ENCODE measurements at places on chromosomes 11 and 22.

DNA sequence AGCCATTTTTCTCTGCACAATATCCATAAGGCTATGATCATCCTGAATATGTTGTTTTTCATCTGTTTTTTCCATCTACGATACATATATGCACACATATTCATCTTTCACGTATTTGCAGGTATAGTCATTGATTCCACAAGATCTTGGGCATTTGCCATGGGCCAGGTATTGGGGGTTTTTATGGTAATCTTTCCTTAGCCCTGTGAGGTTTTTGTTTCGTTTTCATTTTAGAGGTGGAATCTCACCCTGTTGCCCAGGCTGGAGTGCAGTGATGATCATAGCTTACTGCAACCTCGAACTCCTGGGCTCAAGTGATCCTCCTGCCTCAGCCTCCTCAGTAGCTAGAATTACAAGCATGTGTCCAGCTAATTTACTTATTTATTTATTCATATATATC lies 20.0 kb downstream of the CD6 start:
- DNase-seq, result no peak

DNA sequence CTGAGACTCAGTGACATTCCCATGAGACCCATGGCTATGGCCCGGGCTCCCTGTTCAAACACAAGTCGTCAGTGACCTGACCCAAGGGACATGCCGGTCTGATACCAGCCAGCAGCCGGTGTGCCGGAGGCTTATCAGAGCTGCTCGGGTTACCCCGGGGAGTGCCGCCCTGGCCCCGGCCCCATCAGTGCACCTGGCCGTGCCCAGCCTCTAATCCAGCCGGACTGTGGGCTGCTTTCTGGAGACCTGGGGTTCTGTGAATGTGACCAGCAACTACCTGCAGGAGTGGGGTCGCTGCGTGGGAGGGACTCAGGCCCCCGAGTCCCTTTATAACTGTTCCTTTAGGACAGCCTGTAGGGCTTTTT lies 52.7 kb downstream of the LINC01488 start:
- no peak for DNase-seq

GRCh38 chr11:12288212-12288930 lies 89.0 kb upstream of the PARVA start:
- DNase-seq, result peak; percentile 56

DNA sequence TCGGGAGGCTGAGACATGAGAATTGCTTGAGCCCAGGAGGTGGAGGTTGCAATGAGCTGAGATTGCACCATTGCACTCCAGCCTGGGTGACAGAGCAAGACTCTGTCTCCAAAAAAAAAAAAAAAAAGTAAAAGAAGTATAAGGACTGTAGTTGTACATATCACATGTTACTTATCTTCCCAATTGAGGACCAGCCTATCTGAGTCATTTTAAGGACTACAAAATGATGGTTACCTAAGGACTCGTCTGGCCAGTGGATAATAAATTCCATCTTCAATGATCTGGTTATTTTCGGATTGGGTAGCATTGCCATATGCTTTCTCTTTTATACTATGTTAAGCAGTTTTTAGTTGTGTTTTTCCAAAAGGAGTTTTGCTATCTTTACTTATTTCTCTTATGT lies 55.3 kb downstream of the PPFIA1 start:
- no peak for DNase-seq

GRCh38 chr11:12409621-12410005 lies 32.2 kb downstream of the PARVA start:
- DNase-seq, result no peak

DNA sequence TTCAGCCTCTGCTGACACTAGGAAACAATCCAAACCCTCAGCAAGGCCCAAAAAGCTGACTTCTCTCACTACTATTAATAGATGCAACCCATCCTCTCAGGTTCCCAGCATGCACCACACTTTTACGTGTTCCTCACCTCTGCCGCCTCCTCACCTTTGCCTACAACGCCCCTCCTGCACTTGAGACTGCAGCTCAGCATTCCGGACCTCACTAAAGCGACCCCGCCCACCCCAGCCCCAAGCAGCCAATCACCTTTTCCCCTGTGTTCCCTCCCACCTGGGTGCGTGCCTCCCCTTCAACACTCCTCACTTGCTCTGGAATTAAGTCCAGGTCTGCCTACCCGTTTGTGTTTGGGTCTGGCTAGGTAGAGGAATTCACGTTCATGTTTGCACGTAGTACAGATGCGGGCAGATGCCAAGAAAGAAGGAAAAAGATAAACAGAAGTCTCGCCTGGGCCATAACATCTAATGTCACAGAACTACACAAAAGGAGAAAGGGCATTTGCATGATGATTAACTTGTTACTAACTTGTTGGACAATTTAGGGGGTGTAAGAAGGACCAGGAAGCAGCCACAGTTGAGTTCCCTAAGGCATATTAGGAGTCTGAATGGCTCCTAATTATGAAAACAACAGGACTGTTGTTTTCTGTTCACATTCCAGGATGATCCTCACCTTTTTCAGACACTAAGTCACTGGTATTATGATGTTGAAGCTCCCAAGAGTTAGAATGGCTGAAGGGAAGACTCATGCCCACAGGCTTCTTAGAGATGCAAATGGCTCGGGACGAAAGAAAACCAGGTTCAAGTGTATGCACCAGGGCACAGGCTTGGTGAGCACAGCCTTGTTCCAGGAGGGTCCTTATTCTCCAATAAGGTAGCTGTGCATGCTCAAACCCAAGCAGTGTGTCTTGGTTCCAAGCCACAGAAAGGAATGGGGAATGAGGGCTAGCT lies 102.2 kb downstream of the MICAL3 start:
- no peak for DNase-seq

GRCh38 chr11:122007601-122008071 lies 108.4 kb downstream of the BLID start:
- no peak for DNase-seq

GRCh38 chr22:27185760-27186302 lies 528.4 kb downstream of the MIAT start:
- DNase-seq, result no peak

GRCh38 chr11:28878025-28878424 lies 769.8 kb downstream of the METTL15 start:
- no peak for DNase-seq

All from SK-N-MC (cell line).